Mucosa of descending colon (tissue), 3 donors: ENCODE measurements at places on chromosomes 3 and 15. TPM values are rescaled to one million over a fixed set of nuclear protein-coding genes. Genes with fewer than 3 reads are reported as not detected.

DNA sequence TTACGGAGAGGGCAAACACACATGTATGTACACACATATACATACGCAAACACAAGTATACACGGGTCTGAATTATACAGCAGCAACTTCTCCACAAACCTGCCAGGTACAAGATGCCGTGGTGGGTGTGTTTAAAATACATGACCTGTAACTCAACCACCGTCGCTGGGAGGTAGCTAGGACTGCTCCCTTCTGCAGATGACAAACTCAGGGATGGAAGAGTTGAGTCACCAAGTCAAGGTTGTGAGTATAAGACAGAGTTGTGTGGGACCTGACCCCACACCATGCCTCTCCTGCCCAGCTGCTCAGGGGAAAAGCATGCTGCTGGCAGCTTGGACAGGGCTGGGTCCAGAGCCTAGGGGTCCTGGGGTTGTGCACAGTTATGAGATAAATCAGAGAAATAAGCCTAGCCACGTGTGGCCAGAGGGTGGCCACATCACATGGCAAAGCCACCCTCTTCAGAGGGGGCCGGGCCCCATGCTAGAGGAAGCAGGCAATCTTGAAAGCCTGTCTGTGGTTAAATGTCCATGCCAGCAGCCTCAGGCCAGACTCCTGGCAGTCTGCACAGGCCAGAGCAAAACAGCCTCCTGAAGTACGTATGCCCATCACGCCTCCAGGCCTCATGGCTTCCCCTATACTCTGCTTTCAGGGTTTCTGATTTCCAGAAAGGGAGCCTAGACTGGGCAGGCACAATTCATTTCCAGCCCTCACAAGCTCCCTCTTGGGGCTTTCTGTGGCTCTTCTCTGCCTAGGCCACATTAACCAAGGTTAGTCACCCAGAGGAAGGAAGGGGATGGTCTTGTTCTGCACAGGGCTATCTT, 107.7 kb upstream of the RPL32 start:
- DNase-seq, result no peak

DNA sequence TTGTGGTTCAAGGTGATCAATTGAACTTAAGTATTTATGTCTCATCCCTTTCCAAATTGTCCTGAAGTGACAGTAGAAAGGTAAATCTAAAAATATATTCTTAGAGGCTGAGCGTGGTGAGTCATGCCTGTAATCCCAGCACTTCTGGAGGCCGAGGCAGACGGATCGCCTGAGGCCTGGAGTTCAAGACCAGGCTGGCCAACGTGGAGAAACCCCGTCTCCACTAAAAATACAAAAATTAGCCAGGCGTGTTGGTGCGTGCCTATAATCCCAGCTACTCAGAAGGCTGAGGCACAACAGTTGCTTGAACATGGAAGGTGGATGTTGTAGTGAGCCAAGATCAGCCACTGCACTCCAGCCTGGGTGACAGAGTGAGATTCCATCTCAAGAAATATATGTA, 226.6 kb downstream of the DPH6 start:
- DNase-seq, result no peak

- no peak for DNase-seq
Measured at GRCh38 chr15:57306944-57307411, 69.3 kb upstream of the CGNL1 start.

Gene LINGO1
- 2.6 TPM for total RNA-seq

- no peak for DNase-seq
Measured at GRCh38 chr3:184059424-184059823, 6.6 kb downstream of the HTR3C start.
